Renal cortex interstitium (tissue), 15 donors: ENCODE measurements at places on chromosomes 16 and 17. TPM values are rescaled to one million over a fixed set of nuclear protein-coding genes. Genes with fewer than 3 reads are reported as not detected.

GRCh38 chr17:63764716-63765115 lies 8.7 kb downstream of the CCDC47 start:
- no peak for DNase-seq

DNA sequence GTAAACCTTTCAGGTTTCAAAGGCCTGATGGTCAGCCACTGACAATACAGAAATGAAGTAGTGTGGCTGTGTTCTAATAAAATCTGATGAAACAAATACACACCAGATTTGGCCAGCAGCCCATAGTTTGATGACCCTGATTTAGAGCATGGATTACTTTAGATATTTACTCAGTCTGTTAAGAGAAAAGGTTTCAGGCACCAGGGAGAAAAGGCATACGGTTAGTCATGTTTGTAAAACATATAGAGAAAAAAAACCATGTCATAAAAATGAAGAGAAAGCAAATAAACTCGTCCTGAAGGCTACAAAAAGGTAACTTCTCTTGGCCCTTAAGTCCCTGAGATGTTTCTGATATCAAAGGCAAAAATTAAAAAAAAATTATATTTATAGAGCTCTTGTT lies 112.1 kb downstream of the ADAMTS18 start:
- no peak for DNase-seq

DNA sequence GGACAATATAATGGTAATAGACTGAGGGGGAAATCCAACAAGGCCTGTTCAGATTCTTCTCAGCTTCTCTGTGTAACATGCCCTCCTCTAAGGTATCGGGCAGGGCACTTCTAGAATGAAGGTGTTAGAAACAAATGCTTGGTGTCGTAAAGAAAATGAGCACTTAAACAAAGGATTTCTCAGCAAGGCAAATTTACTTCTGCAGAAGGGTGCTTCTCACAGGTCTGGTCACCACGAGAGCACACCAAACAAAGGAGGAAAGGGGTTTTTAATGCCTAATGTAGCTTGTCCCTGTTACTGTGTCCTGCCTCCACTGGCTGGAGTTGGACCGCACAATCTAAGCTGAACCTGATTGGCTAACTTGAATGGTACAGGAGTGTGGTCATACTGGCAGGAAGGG lies 642.6 kb upstream of the CDH8 start:
- no peak for DNase-seq

GRCh38 chr16:84228256-84228838 lies 11.5 kb downstream of the KCNG4 start:
- no peak for DNase-seq

BAIAP3 gene
- 14.6 TPM for polyA plus RNA-seq

ALDH3A1 gene
- polyA plus RNA-seq = 0.92 TPM
